ENCODE measurements at places on chromosomes 16 and 17.
A peak's percentile ranks its signal among the peaks of the same experiment; 100 is the strongest.

- DNase-seq: no peak
These were observed 49.3 kb upstream of the WSB1 start for GRCh38 chr17:27244491-27245223.

DNA sequence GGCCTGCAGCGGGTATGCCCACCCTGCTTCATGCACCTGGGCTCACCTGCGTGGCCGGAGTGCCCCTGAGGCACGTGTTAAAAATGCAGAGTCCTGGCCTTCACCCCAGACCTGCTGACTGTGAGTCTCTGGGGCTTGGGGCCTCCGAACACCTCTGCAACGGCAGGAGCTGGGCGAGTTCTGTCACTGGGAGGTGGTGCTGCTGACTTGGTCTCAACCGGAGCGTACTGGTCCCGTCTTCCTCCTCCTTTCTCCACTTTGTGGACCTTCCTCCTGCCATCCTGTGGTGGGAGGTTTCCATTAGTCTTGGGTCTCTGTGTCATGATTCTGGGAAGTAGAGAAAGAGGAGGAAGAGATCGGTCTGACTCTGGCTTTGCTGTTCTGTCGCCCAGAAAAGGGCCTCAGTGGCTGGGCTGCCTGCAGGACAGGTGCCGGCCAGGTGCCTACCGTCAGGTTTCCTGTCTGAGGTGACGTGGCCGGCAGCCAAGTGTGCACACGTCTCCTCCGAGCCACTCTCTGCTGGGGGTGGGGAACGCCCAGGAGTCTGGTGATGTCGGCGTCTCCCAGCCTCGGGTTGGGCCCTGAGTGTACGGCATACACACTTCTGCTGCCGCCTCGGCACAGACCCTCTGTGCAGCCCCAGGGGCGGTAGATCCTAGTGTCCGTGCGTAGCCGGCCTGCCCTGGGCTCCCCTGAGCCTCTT is 6.9 kb downstream of the TSC2 start:
- no peak for DNase-seq

- no peak for DNase-seq
These were observed 14.8 kb upstream of the CETP start for GRCh38 chr16:56946767-56947603.

GRCh38 chr16:71711789-71712188 is 12.7 kb downstream of the PHLPP2 start:
- DNase-seq: no peak

GRCh38 chr16:81864646-81865382 is 85.7 kb downstream of the PLCG2 start:
- DNase-seq: no peak

- DNase-seq: no peak
These were observed 258.3 kb downstream of the FOXL1 start for GRCh38 chr16:86836503-86837129.

DNA sequence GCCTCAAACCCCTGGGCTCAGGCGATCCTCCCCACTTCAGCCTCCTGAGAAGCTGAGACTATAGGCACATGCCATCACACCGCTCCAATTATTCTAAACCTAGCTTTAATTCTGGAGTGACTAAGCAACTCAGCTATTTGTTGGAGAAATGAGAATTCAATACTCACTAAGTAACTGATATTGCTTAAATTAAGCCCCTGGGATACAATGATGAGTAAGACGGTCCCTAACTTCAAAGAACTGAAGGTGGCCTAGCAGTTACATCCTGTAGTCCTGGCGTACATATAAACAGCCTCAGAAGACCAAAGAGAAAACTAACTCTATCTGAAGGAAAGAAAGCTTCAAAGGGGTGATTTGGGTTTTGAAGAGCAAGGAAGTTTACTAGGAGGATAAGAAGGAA is 25.0 kb downstream of the XPO6 start:
- DNase-seq: no peak

- DNase-seq: no peak
These were observed 59.7 kb downstream of the PLCG2 start for GRCh38 chr16:81838794-81839193.

- DNase-seq: no peak
These were observed 42.0 kb downstream of the MGAT5B start for GRCh38 chr17:76909971-76910760.

DNA sequence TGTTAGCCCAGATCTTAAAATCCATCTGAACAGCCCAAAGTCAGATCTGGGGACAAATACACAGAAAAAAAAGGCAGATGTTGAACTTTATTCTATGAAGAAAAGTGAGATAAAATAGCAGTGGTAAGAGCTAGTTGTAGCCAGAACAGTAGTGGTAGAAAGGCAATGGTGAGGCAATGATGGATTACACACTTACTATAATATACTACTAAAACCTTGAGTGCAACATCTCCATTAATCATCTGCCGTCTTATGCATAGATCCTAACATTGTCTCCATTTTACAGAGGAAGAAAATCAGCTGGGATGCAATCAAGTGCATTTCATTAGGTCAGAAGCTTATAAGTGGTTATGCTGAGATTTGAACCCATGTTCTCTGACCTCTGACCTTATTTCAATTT is 699.6 kb downstream of the CDH11 start:
- DNase-seq: no peak

DNA sequence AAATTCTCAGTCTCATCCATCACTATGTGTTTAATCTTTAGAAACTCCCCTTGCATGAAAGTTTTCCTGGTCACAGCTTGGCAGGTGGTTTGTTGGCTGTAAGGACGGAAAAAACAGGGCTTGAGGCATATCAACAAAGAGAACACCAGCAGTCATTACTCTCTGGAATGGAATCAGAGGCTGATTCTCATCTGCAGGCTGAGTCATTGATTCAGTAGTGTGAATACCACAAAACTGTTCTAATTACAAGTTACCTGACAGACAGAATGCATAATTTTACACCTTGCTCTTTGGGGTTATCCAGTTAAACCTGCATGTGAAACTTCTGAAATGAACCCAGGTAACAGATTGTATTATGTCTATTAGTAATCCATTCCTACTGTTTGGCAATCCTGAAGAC is 11.5 kb upstream of the SLFN12L start:
- DNase-seq: no peak

- DNase-seq: no peak
These were observed 35.8 kb upstream of the NF1 start for GRCh38 chr17:31058976-31059375.

DNA sequence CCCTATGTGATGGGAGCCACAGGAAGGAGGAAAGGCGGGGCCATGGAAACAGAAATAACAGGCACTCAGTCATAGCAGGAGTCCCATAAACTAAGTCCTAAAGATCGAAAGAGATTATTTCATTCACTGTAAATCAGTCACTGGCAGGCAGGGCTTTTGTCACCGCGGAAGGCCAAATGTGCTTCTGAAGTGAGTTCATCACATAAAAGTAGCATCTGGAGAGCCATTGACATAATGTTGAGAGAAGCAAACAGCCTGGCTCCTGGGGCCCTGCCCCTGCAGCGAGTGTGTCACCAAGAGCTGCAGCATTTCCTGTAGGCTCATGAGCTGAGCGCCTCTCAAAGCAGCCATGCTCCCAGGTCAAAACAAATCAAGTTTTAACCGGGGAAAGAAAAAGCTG is 476.2 kb downstream of the HAPSTR1 start:
- no peak for DNase-seq

DNA sequence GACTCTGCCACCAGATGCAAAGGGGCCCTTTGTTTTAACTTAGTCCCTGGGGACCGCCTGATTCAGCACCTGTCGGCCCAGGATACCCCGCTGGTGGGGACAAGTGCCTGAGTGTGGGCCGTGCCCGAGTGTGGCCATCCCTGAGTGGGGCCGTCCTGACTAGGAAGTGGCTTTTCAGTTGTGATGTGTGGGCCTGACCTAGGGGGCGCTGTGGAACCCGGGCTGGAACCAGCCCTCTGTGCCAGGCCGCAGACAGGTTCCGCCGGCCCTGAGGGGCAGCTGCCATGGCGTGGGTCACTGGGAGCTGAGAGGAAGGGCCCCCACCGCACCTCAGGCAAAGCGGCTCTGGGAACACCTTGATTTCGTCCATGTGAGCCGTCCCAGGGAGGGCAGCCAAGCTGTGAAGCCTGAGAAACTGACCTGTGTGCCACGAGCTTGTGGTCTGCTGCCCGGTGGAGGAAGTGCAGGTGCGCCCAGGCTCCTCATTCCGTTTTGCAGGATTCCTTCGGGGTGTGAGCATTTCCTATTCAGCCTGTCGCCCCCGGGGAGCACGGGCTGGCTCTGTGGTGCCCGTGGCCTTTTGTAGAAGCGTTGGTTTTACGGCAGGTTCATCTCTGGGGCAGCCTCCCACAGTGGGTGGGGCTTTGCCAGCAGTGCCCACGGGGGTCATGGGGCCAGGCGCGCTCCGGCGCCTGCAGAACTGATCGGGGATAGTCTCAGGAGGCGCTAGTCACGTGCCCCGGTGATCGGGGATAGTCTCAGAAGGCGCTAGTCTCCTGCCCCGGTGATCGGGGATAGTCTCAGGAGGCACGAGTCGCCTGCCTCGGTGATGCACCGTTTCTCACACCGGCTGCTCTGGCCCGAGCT is 5.3 kb downstream of the RPL13 start:
- peak; percentile 42 for DNase-seq

DNA sequence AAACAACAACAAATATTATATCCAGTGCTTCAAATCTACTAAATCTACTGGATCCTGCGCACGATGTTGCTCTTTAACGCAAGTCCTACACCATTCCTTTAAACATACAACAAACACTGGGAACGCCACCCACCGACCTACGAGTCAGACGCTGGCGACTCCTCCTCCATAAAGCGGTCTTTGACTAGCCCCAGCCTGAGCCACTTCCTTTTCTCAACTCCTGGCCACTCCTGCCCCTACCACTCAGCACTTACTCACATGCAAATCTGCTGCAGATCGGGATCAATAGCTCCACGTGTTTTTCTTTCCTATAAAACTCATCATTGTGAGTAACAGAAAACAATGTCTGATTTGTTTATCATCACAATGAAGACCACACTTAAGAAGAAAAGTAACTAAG is 32.8 kb upstream of the MNT start:
- no peak for DNase-seq

GRCh38 chr16:48905632-48906505 is 295.9 kb upstream of the N4BP1 start:
- DNase-seq: no peak

DNA sequence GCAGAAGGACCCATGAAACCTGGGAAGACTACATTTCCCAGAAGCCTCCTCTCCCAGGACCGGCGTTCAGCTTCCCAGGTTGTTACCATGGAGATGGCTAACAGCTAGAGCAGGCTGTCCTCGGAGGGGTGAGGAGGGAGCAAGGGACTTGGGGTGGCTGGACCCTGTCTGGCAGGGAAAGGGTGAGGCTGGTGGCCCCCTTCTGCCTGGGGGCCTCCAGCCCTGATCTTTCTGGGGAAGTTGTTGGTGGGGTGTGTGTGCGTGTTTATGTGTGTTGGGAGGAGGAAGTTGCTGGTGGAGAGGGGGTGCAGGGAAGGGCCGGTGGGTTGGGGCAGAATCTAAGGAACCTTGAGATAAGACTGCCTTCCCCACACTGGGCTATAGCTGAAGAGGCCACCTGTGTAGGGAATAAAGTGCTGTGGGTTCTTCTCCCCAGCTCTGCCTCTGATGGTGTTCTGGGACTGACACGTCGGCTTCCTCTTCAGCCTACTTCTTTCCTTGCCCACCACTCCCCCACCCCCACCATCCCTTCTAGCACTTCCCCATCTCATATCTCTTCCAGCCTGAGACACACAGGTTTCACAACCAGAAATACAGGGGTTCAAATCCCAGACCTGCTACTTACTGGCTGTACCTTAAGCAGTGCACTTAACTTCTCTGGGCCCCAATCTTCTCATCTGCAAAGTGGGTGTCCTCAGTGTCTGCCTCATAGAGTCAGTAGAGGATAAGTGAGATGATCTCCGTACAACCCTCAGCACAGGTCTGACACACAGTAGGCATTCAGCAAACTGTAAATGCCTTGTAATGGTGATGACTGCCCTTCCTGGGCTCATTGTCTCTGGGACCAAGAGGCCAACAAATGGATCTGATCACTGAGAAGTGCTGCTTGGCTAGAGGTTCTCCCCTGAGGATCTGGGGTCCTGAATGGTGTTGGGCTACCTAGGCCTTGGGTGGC is at the start of gene DRC7:
TSS of gene DRC7 (plus strand) at position 82 of the 955 bp plus-strand sequence. CDS start 3,144 bp downstream, outside the sequence.
- no peak for DNase-seq

- DNase-seq: no peak
These were observed 138.4 kb upstream of the GSE1 start for GRCh38 chr16:85474621-85475217.

DNA sequence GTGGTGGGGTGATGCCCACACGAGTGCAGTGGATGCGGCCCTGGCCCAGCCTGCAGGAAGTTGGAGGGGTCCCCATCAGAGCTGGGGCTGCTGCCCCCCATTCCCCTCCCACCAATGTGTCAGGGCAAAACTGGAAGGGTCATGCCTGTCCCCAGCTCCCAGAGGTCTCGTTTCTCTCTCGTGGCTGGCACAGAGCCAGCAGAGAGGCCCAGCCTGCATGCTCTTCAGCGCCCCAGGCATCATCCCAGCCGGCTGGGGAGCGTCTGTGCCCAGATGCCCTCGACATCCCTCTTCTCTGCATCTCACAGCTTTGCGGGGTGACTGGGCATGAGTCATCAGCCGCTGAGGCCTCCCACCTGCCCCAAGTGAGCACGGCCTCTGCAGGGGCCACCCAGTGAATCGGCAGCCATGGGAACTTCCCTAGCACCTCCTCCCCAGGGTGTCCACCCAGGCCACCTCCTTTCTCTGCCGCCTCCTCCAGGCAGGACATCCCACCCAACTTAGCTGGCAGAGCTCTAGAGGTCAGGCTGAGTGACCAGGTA is 9.8 kb upstream of the CSNK1D start:
- no peak for DNase-seq

DNA sequence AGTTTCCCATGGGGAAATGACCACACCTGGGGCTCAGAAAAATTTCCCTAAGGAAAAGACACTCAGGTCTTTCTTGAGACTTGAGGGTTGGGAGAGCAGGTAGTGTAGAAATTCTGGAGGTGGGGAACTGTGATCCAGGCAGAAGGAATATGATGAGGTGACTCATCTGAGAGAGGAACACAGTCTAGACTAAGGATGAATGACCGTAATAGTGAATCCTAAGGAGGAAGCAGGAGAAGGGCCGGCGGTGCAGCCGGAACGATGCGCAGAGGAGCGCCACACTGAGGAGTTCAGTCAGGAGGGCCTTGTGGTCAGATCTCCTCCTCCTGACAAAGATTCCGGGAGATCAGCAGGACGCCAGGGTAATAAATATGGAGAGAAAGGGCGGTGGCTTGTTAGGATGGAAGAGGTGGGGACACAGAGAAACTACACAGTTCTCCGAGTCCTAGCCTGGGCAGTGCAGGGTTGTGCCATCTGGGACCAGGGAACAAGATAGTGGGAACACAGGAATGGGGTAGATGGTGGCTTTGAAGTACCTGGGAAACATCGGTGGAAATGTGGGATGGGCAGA is 135.6 kb downstream of the PARN start:
- no peak for DNase-seq

DNA sequence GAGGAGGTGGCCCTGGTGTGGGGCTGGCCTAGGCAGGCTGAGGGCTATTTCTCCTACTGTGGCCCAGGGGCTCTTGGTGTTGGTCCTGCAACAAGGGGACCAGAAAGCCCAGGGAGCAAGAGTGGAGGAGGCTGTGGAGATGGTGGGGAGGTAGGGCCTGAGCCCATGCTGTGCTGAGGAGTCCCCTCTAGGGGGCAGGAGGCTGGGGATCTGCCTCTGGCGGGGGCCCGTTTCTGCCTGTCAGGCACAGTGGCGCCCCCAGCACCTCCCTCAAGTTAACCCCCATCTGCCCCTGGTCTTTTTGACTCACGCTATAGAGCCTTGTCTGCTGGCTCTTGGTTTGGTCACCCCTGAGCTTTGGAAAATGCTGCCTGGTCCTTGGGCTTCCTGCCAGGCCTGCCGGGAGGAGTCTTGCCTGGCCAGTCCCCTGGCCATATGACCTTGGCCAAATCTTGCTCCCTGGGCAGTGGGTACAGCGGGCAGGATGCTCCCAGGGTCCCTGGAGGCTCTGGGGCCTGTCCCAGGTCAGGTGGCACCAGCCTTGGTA is 5.9 kb downstream of the BAIAP2 start:
- no peak for DNase-seq

GRCh38 chr17:70109497-70109896 is 34.5 kb downstream of the KCNJ16 start:
- DNase-seq: no peak
